ENCODE measurements at places on chromosomes 12 and 14.

DNA sequence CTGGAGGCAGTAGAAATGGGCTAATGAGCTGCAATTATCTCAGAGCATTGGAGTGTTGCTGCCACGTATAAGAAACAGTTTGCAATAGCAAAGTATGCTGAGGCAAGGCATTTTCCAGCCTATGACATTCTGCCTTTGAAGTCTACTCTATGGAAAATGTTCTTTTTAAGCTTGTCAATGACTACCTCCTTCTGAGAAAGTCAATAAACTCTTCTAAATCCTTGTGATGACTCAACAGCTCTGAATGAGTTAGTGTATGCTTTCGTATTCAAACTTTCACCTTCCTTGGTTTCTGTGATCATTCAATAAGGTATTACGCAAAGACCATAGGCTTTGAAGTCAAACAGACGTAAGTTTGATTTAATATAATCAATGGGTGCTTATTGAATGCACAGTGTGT is 111.2 kb downstream of the CAPZA3 start:
- H3K27ac ChIP-seq = no peak overlapping the region
- no peaks in the 10 kb centered on the region for H3K36me3 ChIP-seq

GRCh38 chr12:72144553-72144952 is 127.6 kb upstream of the TRHDE start:
- no peak for DNase-seq
- no peaks in the 10 kb centered on the region for H3K4me1 ChIP-seq
- H3K27me3 ChIP-seq = no peaks in the 10 kb centered on the region
- H3K4me3 ChIP-seq = no peak overlapping the region
- no peak overlapping the region for H3K27ac ChIP-seq

GRCh38 chr14:64119500-64119899 is 174.7 kb downstream of the ESR2 start:
- H3K4me3 ChIP-seq = no peak overlapping the region
- H3K4me1 ChIP-seq = no peaks in the 10 kb centered on the region
- no peak overlapping the region for H3K27ac ChIP-seq
- H3K27me3 ChIP-seq = no peaks in the 10 kb centered on the region

DNA sequence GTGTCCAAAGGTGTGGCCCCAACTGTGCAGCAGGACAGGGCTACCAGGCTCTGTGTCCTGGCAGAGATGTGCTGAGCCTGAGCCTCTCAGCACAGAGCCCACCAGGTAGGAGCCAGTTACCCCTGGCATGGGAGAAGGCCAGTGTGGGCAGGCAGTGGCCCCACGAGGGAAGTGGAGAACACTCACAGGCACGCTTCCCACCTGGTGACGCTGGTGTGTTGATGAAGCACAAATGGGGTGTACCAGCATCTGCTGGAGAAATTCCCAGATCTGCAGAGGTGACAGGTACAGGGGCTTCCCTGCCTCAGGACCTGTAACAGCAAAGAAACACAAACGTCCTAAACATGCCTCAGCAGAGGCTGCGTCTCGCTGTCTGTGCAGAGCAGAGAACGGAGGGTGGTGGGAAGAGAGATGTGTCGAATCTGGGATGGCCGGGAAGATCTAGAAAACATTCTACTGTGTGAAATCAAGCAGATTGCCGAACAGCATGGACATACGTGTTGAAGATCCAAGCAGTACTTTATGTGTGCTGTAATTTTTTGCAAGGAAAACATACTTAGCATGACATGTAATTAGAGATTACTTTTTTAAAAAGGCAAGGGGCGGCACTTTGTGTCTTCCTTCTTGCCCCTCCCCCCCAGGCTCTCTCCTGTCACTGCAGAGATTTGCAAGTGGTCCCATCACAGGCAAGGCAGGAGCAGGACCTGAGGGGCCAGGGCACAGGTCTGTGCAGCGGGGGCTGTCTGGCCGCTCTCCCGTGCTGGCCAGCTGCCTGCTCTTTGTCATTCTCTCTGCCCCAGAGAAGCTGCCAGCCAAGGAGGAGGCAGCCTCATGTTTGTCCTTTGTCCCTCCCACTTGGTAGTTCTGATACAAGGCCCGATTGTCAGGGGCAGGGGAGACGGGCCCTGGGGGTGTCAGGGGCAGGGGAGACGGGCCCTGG is 17.3 kb downstream of the HIP1R start:
- H3K27me3 ChIP-seq = no peaks in the 10 kb centered on the region
- H3K4me3 ChIP-seq = no peak overlapping the region
- DNase-seq = no peak
- peaks cover 23% of the 10 kb centered on the region for H3K36me3 ChIP-seq

GRCh38 chr14:97517566-97518234 is 720.5 kb downstream of the VRK1 start:
- no peak for DNase-seq
- H3K4me3 ChIP-seq = no peak overlapping the region
- H3K4me1 ChIP-seq = no peaks in the 10 kb centered on the region
- H3K36me3 ChIP-seq = no peaks in the 10 kb centered on the region
- no peaks in the 10 kb centered on the region for H3K27me3 ChIP-seq

- H3K4me3 ChIP-seq = no peak overlapping the region
- no peaks in the 10 kb centered on the region for H3K36me3 ChIP-seq
- DNase-seq = no peak
Observed at GRCh38 chr12:44015333-44015941, 179.6 kb downstream of the TMEM117 start.

DNA sequence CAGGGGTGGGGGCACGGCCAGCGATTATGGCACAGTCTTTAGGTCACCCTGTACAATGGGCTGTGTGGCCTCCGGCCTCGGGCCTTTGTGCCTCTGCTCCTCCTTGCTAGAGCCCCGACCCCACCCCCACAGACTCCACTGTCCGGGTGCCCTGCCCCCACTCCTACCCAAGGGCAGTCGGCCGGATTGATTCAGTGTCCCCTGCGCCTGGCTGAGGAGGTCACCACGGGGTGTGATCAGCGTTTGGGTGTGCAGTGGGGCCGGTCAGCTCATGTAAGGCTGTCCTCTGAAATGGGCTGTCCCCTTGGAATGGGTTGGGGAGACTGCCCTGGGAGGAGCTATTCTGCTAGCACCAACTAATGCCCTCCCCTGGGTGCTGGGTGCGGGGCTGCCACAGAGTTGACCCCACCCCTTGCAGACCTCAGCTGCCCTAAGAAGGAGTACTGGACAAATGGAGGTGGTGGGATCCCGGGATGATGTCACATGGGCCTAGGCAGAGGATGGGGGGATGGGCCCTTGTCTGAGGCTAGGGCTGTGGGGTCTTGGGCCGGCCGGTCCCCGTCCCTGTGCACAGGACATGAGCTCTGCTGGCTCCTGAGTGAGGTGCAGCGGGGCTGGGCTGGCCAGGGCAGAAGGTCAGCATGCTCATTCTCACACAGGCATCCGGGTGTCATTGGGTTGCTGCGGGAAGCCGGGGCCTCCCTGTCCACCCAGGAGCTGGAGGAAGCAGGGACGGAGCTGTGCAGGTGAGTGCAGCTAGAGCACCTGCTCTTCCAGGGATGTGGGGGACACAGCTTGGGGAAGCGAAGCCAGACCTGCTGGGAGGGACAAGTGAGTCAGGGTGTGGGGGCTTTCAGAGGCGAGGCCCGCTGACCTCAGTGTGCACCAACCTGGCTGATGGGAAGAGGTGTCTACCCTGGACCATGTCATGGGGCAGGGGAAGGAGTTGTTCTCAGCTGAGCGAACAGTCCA is 23.4 kb downstream of the ASPG start:
- DNase-seq = no peak
- H3K4me1 ChIP-seq = no peaks in the 10 kb centered on the region
- no peak overlapping the region for H3K4me3 ChIP-seq
- peaks cover 2% of the 10 kb centered on the region for H3K27me3 ChIP-seq
- H3K36me3 ChIP-seq = no peaks in the 10 kb centered on the region

DNA sequence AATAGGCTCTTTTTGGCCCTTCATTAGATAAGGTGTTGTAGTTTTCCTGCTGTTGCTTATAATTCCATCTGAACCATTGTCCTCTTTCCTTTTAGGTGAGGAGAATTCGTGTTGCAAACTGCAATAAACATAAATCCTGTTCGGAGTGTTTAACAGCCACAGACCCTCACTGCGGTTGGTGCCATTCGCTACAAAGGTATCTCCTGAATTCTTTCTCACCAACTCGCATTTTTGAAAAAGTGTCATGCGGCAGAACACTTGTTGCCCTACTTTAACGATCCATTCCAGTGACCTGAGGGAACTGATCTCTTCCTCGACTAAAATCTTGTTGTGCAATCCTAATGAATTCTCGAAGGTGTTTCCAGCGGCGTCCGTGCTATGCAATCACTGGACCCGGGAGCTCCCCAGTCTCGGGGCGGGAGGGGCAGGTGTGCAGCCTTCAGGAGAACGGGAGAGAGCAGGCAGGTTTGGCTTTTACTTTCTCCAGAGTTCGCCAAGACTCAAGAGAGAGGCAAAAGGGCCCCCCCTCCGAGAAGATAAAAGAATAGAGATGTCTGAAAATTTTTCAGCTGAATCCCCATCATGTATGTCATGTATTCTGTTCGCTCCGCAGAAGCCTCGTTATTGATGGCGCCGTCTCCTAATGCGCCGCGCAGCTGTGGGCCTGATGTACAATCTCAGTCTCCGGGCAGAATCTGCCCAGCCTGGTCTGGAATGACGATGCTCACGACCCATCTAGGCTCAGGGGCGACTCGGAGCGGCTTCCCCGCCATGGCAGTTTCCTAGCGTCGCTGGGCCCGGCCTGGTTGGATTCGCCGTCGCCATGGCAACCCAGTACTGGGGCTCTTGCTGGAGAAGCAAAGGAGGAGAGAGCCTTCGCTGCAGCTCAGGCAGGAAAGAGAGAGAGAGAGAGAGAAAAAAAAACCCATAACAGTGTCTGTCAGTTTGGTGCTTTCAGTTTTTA is 38.2 kb downstream of the PLXNC1 start:
- DNase-seq = no peak
- no peaks in the 10 kb centered on the region for H3K27me3 ChIP-seq
- no peaks in the 10 kb centered on the region for H3K4me1 ChIP-seq
- H3K4me3 ChIP-seq = no peak overlapping the region
- H3K27ac ChIP-seq = no peak overlapping the region

DNA sequence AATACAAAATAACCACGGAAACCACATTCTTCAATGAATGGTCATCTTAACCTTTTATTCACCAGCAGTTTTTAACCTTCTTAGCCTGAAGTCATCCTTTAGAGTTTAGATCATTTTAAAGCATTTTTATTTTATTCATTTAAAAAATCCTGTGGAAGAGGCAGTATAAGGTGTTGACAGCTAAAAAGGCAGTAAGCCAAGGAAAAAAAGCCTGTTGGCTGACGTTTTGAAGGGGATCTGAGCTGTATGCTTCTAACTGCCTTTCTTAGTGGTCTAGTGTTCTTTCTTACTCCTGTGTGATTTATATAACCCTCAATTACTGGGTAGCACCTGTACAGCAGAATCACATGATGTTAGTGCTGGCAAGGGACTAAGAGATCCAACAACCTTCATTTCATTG is 438.3 kb upstream of the SEL1L start:
- H3K27ac ChIP-seq = no peak overlapping the region
- H3K4me3 ChIP-seq = no peak overlapping the region
- no peaks in the 10 kb centered on the region for H3K27me3 ChIP-seq
- no peaks in the 10 kb centered on the region for H3K36me3 ChIP-seq
- DNase-seq = no peak
- no peaks in the 10 kb centered on the region for H3K4me1 ChIP-seq

DNA sequence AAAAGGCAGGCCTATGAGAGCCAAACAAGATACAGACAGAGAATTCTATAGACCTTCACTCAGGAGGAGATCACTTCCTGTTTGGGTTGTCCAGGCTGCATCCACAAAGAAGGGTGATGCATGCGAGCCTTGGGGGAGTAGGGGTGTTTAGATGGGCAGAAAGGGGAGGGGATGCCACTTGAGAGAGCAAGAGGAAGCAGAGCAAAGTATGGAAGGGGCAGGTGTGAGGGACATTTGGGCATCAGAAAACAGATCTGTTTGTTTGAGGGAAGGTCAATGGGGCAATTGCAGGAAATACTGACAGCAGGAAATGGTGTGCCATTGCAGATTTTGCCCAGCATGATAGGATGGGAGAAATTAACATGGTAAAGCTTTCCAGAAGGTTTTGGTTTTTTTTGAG is 146.4 kb upstream of the FOXN3 start:
- DNase-seq = no peak
- H3K4me3 ChIP-seq = no peak overlapping the region
- no peaks in the 10 kb centered on the region for H3K27me3 ChIP-seq
- H3K4me1 ChIP-seq = peaks cover 2% of the 10 kb centered on the region
- H3K36me3 ChIP-seq = peaks cover 21% of the 10 kb centered on the region
- H3K27ac ChIP-seq = no peak overlapping the region

- H3K27ac ChIP-seq = no peak overlapping the region
- no peaks in the 10 kb centered on the region for H3K36me3 ChIP-seq
- no peak for DNase-seq
- H3K4me1 ChIP-seq = no peaks in the 10 kb centered on the region
- no peaks in the 10 kb centered on the region for H3K27me3 ChIP-seq
Observed at GRCh38 chr12:24231298-24231697, 281.8 kb upstream of the SOX5 start.

DNA sequence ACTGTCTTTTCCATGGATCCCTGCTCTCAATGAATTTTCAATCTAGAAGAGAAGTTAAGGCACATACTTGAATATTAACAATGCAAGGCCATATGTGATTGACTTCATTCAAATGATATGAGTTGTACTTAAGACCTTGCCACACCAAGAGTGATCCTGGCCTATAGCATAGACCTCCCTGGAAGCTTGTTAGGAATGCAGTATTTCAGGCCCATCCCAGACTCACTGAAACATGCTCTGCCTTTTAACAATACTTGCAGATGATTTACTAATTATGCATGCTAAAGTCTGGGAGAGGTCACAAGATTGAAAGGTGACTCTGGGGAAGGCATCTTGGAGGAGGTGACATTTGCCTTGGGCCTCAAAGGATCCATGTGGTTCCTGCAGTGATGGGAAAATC is 43.2 kb downstream of the RFX4 start:
- no peaks in the 10 kb centered on the region for H3K4me1 ChIP-seq
- H3K4me3 ChIP-seq = no peak overlapping the region
- H3K27ac ChIP-seq = no peak overlapping the region
- H3K36me3 ChIP-seq = no peaks in the 10 kb centered on the region
- H3K27me3 ChIP-seq = no peaks in the 10 kb centered on the region

GRCh38 chr12:17372508-17372907 is 717.5 kb downstream of the RERGL start:
- H3K27ac ChIP-seq = no peak overlapping the region
- H3K4me3 ChIP-seq = no peak overlapping the region
- no peaks in the 10 kb centered on the region for H3K4me1 ChIP-seq
- H3K27me3 ChIP-seq = no peaks in the 10 kb centered on the region

Measured in CD4-positive, alpha-beta T cell (primary cell).